Right renal cortex interstitium (tissue), 3 donors: ENCODE measurements at places on chromosomes 5 and 9.

DNA sequence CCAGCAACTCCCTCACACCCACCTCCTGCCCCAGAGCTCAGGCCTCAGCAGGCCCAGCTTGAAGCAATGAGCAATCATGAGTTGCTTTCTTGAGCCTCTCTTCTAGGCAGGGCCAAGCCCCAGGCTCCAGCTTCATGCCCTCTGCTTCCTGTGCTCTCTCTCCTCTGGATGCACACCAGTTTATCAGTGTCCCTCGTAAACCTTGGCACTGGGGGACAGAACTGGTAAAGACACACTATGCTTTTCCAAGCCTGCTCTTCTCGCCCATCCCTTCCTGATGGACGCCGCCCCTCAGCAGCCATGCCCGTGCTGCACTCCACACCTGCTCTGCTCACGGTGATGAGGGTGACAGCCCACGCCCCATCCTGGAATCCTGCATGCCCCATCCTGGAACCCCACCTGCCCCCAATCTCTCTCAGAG, 49.4 kb upstream of the ORM1 start:
- no peak for DNase-seq

- no peak for DNase-seq
Observed at GRCh38 chr5:155455791-155456514, 442.4 kb downstream of the KIF4B start.

DNA sequence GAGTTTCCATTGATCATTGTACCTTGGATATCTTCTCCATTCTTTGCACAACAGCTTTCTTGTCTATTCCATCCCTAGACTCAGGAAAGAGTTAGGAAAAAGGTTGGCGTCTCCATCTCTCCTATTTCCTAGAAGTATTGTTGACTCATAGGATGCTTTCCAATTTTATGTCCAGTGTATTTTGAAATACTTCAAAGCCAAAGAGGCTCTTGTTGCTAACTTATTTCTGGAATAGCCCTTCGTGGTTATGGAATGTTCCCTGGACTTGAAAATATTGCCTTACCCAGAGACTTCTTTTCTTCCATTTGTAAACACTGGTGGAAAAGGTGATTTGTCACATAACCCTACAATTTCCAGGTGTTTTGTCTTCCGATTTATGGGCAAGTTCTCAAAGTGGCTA, 402.3 kb upstream of the ZNF608 start:
- DNase-seq, result no peak

GRCh38 chr9:32581512-32582143, 8.7 kb upstream of the NDUFB6 start:
- peak; percentile 46 for DNase-seq

GRCh38 chr9:98658951-98659351, 49.8 kb downstream of the GABBR2 start:
- DNase-seq, result peak; percentile 33

GRCh38 chr9:104074876-104075275, 19.2 kb upstream of the SMC2 start:
- DNase-seq, result no peak

- no peak for DNase-seq
Observed at GRCh38 chr5:111848476-111848875, 91.5 kb upstream of the NREP start.

GRCh38 chr5:56327809-56328208, 94.7 kb upstream of the ANKRD55 start:
- no peak for DNase-seq

GRCh38 chr5:81418606-81419005, 24.7 kb upstream of the ACOT12 start:
- DNase-seq, result no peak

DNA sequence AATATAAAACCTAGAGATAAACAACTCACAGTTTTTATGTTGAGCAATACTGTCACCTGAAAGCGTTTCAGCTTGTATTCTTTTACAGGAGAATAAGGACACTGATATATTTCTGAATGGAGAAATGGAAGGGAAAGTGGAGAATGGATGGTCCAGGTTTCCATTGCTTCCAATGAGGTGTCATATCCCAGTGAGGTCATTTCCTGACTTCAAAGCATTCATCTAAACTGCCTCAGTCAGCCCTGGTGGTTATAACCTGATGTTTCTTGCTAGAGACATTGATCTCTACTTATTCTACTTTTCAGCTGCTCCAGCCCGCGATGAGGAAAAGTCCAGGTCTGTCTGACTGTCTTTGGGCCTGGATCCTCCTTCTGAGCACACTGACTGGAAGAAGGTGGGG, 2.6 kb downstream of the GABRA1 start:
- DNase-seq, result no peak

DNA sequence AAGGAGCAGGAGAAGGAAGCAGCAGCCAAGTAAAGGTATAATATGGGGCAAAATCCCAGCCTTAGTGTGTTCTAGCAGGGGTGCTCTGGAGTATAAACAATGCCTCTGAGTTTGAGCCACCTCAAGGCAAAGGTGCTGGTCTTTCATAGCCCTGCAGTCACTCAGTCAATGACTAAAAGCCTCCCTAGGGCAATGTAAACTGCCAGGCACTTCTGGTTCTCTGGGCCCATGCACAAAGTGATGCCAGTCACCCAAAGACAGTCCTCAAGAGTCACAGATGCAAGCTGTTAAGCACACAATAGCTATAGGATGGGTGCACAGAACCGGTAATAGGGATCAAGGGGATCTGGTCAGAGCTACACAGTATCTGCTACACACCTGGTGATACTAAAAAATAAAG, 12.6 kb downstream of the ZBTB5 start:
- no peak for DNase-seq

- DNase-seq, result no peak
Observed at GRCh38 chr9:97905228-97905627, 17.1 kb downstream of the TRMO start.

GRCh38 chr9:114467226-114467750, 38.0 kb downstream of the WHRN start:
- no peak for DNase-seq

GRCh38 chr5:113614191-113614590, 100.7 kb downstream of the YTHDC2 start:
- no peak for DNase-seq

GRCh38 chr5:98308960-98309359, 464.5 kb upstream of the RGMB start:
- DNase-seq, result no peak

- no peak for DNase-seq
Observed at GRCh38 chr5:134490925-134491271, 34.6 kb upstream of the JADE2 start.

DNA sequence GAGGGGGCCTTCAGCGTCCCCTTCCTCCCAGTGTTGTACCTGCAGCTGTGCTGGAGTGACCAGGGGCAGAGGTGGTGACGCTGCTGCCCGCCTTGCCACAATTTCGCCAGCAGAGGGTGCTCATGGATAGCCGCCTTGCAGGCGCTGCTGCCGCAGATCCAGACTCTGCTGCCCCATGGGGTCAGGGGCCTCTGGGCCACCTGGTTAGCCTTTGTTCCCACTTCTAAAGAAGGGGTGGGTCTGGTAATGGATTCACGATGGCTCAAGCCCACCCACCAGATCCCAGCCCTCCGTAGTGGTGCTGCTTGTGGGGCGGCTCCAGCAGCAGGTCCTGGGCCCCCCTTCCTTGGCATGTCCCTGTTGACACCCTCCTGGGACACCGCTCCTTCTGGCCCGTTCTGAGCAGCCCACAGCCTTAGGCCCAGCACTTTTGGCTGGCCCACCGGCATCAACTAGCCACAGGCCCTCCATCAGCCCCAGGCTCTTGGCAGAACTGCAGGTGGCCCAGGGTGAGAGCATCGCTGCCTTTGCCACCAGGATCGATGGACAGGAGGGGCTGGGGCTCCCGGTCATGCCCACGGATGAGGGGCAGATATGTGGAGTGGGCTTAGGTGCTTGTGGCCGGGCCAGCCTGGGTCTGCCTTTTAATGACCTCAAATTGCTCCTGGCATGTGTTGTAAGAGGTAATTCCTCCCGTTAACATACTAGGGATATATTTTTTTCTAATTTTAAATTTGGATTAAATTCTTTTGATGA, 57.2 kb downstream of the COL5A1 start:
- no peak for DNase-seq

- DNase-seq, result no peak
Observed at GRCh38 chr9:70616228-70616990, 202.0 kb upstream of the KLF9 start.

DNA sequence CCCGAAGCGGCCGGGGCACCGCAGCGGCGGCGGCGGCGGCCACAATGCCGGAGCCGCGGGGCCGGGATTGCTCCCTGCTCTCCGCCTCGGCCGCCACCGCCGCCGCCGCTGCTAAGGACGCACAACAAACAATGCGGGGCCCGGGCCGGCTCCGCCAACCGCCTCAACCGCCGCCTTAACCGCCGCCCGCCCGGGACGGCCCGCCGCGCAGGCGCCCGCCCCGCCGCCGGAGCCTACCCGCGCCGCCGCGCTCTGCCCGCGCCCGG, 254 bp downstream of the STRBP start:
- no peak for DNase-seq

DNA sequence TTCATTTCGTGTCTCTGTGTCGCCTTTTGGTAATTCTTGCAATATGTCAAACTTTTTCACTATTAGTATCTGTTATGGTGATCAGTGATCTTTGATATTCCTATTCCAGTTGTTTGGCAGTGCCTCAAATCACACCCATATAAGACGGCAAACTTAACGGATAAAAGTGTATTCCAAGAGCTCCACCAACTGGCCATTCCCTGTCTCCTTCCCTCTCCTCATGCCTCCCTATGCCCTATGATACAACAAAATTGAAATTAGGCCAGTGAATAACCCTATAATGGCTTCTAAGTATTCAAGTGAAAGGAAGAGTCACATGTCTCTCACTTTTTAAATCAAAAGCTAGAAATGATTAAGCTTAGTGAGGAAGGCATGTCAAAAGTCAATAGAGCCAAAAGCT, 74.8 kb downstream of the CDK5RAP2 start:
- no peak for DNase-seq

DNA sequence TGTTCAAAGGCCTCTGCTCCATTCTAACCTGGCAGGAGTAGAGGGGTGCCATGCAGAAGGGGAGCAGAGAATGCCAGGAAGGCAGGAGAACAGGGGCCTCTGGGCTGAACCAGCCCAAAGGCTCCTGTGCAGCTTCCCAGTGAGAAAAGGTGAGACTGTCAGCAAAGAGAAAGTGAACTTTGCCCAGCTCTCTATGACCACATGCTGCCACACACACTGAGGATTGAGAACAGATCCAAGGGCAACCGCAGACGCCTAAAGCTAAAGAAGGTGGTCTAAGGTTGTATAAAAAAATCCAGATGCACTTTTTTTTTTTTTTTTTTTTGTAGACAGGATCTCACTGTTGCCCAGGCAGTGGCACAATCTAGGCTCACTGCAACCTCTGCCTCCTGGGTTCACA, 51.4 kb downstream of the ALDH7A1 start:
- DNase-seq, result no peak
